ENCODE measurements at places on chromosomes 11 and 22. TPM values are rescaled to one million over a fixed set of nuclear protein-coding genes. Genes with fewer than 3 reads are reported as not detected.

Gene LRP5
- 58.3 TPM for polyA plus RNA-seq

Gene TBX1
- 0.21 TPM for polyA plus RNA-seq

Gene MRGPRE
- polyA plus RNA-seq: not detected

Gene RCOR2
- 10.5 TPM for polyA plus RNA-seq

Gene MUC2
- polyA plus RNA-seq: 0.15 TPM

Gene PLAAT3
- 18.8 TPM for polyA plus RNA-seq

Gene NLRP6
- polyA plus RNA-seq: 0.20 TPM

Gene PIH1D2
- polyA plus RNA-seq: 10.1 TPM

Gene LARGE2
- polyA plus RNA-seq: 24.0 TPM

Gene CPSF7
- 113 TPM for polyA plus RNA-seq

Gene OR5P2
- polyA plus RNA-seq: not detected

Gene SHANK2
- polyA plus RNA-seq: 30.8 TPM

Gene HBG2
- polyA plus RNA-seq: 2,868 TPM

Gene OR8G1
- polyA plus RNA-seq: not detected

Gene INSC
- 0.41 TPM for polyA plus RNA-seq

Gene ZDHHC8
- polyA plus RNA-seq: 34.7 TPM

Gene CYP2D6
- 2.5 TPM for polyA plus RNA-seq

Gene SLC5A12
- polyA plus RNA-seq: 40.0 TPM

Gene OR52K2
- not detected for polyA plus RNA-seq

Gene APOBEC3H
- polyA plus RNA-seq: 0.20 TPM

Gene DDB1
- 214 TPM for polyA plus RNA-seq

Gene MSANTD2
- 25.6 TPM for polyA plus RNA-seq

Gene C11orf16
- polyA plus RNA-seq: 1.0 TPM

Gene AAMDC
- polyA plus RNA-seq: 52.5 TPM

Gene CD3D
- 0.44 TPM for polyA plus RNA-seq

Gene TEX12
- 0.17 TPM for polyA plus RNA-seq

Gene CRYBB1
- polyA plus RNA-seq: 0.84 TPM

Gene TRIM3
- polyA plus RNA-seq: 22.5 TPM

Gene CAT
- 174 TPM for polyA plus RNA-seq

Gene OR52N5
- not detected for polyA plus RNA-seq

Gene SYT7
- 5.6 TPM for polyA plus RNA-seq

Gene WBP2NL
- 3.8 TPM for polyA plus RNA-seq

Gene ASPHD2
- polyA plus RNA-seq: 4.8 TPM

Gene ZNF280A
- polyA plus RNA-seq: not detected

Gene GSTT4
- polyA plus RNA-seq: not detected

Gene CARNS1
- 1.7 TPM for polyA plus RNA-seq

Gene OR51E2
- polyA plus RNA-seq: 1.00 TPM

Gene PHETA2
- 12.0 TPM for polyA plus RNA-seq

Gene KCNC1
- polyA plus RNA-seq: 0.84 TPM

Gene MIOX
- polyA plus RNA-seq: 12.5 TPM

Gene PIK3IP1
- polyA plus RNA-seq: 12.4 TPM
